T-cell (primary cell): ENCODE measurements at places on chromosomes 7 and 10. TPM values are rescaled to one million over a fixed set of nuclear protein-coding genes. Genes with fewer than 3 reads are reported as not detected.

The CARD11 gene
- 142 TPM for total RNA-seq

The FAM25A gene
- not detected for total RNA-seq

The CPA1 gene
- not detected for total RNA-seq

The GRM8 gene
- not detected for total RNA-seq

The ZNF518A gene
- total RNA-seq = 18.0 TPM

The OR2A7 gene
- total RNA-seq = 1.7 TPM

The SFTPA1 gene
- 9.6 TPM for total RNA-seq

The CRYGN gene
- total RNA-seq = not detected

The SEMA3D gene
- total RNA-seq = 0.29 TPM

The SPDYE2 gene
- 0.58 TPM for total RNA-seq

The GJD4 gene
- not detected for total RNA-seq

The GSAP gene
- total RNA-seq = 25.7 TPM

The CLRN3 gene
- not detected for total RNA-seq

The TMEM178B gene
- 0.18 TPM for total RNA-seq

The OLAH gene
- not detected for total RNA-seq

The ADO gene
- 10.5 TPM for total RNA-seq

The JAZF1 gene
- total RNA-seq = 15.9 TPM

The NXPH1 gene
- total RNA-seq = not detected

The GPNMB gene
- total RNA-seq = 0.76 TPM

The ATOH7 gene
- total RNA-seq = not detected

The ATP6V0A4 gene
- total RNA-seq = not detected

The KCNH2 gene
- 3.8 TPM for total RNA-seq

The PHKG1 gene
- total RNA-seq = 3.7 TPM

The ATAD1 gene
- total RNA-seq = 35.2 TPM

The DYNC1I1 gene
- total RNA-seq = 0.16 TPM

The OPALIN gene
- not detected for total RNA-seq

The PKD2L1 gene
- total RNA-seq = not detected

The ANKMY2 gene
- total RNA-seq = 8.3 TPM

The H2BK1 gene
- 6.8 TPM for total RNA-seq

The MALRD1 gene
- total RNA-seq = not detected

The TAS2R5 gene
- total RNA-seq = 2.8 TPM

The LIPJ gene
- total RNA-seq = not detected

The FGFR2 gene
- total RNA-seq = 1.8 TPM

The TSPAN12 gene
- total RNA-seq = 0.33 TPM

The HTRA1 gene
- total RNA-seq = not detected

The PNPLA8 gene
- total RNA-seq = 55.5 TPM

The FAM237B gene
- not detected for total RNA-seq

The SUN3 gene
- total RNA-seq = 0.90 TPM

The UCMA gene
- total RNA-seq = not detected

The MRLN gene
- total RNA-seq = not detected

The TMEM254 gene
- total RNA-seq = 13.3 TPM

The NEUROG3 gene
- not detected for total RNA-seq

The NUTM2B gene
- 1.6 TPM for total RNA-seq

The PAXIP1 gene
- 12.4 TPM for total RNA-seq

The TBXAS1 gene
- 7.3 TPM for total RNA-seq

The NUDCD3 gene
- 95.9 TPM for total RNA-seq

The CAMK2B gene
- total RNA-seq = not detected

The ZKSCAN1 gene
- total RNA-seq = 92.7 TPM

The UPK3B gene
- total RNA-seq = 10.6 TPM

The MSMB gene
- not detected for total RNA-seq
